ENCODE measurements at places on chromosomes 3 and 15.

DNA sequence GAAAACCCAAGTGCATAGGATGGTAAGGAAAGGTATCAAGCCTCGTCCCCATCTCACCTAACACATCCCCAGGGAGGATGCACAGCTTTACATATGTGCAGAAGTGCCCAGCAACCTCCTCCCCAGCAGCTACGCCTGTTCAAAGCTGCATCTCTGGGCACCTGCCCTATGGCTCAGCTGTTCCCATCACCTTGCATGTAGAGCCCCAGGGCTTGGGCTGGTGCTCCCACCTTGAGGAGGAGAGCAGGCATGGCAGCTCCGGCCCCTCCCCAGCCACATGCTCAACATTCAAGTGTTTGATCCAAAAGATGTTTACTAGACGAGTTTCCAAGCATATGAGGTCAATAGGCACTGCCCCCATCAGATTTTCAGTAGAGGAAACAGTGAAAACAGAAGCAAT, 173.5 kb downstream of the ATP10A start:
- DNase-seq, result no peak

- DNase-seq, result no peak
Measured at GRCh38 chr15:86916671-86917360, 837.1 kb downstream of the AGBL1 start.

DNA sequence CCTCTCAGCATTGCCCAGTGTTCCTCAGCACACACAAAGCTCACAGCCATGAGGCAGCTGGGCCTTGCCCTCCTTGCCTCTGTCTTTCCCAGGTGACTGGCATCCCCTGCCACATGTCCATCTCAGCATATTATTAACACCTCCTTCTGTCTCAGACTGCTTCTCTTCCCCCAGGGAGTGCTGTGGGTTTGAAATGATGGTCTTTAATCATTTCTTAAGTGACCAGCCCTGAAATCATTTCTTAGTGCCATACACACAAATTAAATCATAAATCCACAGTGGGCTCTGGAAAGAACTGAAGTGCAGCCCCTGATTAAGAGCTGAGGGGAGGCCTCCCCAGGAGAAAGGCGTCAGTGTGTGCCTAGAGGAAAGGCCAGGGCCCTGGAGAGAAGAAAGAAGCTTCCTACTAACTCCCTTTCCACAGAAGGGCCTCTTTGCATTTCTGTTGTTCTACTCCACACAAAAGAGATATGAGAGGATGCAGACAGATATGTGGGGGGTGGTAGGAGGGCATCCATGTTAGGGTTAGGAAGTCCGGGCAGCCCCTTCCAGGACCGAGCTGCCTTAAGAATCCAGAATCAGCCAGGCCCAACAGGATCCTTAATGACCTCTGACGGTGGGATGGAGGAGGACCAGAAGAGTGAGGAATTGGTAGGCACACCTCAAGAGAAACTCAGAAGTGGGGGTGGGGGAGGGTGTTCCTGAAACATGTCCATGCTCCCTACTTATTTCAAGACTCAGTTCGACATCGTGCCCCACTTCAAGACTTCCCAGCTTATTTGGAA, 290.8 kb downstream of the EPHB1 start:
- no peak for DNase-seq

DNA sequence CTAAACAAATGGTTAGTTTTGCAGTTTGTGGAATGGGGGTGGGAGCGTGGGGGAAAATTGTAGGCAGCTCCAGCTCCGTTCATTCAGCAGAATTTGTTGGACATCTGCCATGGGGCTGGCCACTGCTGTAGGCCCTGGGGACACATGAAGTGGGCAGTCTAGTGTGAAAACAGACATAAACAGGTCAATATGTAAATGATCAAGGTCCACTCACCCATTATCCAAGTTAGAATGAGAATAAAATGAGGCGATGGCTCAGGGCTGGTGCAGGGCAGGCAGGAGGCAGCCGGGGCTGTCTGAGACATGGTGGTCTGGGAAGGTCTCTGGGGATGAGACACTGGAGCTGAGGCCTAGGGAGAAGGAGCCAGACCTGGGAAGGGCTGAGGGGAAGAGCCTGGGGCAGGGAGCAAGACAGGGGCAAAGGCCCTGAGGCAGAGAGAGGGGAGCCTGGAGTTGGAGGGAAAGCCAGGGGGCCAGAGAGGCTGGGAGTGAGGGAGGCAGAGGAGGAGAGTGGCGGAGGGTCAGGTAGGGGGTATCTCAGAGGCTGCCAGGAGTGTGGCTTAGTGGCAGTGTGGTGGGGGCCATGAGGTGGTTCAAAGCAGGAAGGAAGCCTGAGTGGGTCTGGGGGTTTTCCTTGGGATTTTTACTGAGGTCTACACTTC, 6.2 kb upstream of the SLC6A6 start:
- no peak for DNase-seq

DNA sequence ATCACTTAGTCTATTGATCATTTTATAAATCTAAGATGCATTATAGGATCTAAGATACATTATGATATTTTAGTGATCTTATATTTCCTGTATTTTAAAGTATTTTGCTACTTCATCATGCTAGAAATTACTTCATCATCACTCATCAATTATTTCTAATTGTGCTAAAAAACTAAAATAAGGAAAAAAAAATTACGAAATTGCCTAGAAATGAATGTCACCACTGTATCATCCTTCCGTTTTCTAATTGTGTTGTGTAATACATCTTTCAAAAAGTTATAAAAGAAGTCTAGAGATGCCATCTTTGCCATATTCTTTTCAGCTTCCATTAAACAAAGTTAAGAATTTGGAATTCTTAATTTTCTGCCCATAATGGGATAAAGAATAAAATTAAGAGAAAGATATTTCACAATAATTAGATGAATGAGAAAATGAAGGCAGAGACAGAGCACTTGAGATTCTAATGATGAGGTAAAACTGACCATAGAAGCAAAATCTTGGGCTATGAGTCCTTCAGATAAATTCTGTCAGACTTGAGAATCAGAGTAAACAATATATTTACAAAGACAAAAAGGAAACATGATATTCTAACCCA, 48.8 kb downstream of the ALDH1A2 start:
- no peak for DNase-seq

- DNase-seq, result no peak
Measured at GRCh38 chr3:182596676-182597410, 196.5 kb upstream of the ATP11B start.

DNA sequence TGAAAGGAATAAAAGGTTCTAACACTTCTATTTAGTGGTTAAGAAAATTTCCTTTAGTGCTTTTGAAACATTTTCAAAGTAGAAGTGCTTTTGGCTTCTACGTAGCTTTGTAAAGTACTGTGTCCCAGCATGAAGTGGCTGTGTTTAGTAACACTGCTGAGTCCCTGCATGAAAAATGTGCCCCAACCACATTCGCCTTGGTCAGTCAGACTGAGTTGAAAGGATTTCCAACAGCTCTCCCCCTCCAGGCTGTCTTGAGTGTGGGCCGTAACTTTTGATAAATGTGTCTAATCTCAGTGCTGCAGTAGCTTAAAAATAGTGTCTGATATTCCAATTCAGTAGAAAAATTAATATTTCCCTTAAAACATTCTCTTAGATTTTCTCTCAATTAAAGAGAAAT, 115.0 kb downstream of the NR1D2 start:
- no peak for DNase-seq

- no peak for DNase-seq
Measured at GRCh38 chr15:78130466-78131294, 565 bp downstream of the CIB2 start.

DNA sequence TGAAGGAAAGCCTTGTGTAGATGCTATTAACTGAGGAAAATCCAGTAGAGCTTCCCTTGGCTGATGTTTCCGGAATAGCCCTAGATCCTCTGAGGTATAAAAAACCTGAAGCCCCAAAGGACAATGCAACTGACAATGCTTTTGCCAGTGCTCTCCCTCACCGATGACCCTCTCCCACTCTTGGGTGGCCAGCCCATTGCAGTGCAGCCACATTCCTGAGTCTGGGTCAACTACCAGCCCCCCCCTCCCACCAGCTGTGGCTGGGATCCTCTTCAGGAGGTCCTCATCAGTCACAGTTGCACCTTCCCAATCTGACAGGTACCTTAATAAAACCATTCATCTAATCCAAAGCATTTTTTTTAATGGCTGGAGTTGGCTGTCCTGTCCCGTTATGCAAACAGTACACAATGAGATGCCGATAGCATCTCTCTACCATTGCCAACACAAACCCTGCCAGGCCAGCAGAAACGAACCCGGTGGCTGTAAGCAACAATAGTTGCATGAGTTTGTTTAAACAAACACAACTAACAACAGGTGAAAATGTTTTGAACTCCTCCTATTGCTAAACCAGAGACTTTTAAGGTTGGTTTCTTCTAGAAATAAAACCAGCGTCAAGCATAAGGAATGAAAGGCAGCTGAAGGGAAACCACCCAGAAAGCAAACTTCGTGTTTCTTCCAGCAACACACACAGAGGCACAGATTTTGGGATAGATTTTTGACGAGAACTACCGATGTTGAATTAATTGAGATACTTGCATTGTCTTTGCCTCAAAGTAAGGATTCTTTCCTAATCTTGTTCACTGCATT, 128.3 kb upstream of the ARHGEF3 start:
- DNase-seq, result no peak

DNA sequence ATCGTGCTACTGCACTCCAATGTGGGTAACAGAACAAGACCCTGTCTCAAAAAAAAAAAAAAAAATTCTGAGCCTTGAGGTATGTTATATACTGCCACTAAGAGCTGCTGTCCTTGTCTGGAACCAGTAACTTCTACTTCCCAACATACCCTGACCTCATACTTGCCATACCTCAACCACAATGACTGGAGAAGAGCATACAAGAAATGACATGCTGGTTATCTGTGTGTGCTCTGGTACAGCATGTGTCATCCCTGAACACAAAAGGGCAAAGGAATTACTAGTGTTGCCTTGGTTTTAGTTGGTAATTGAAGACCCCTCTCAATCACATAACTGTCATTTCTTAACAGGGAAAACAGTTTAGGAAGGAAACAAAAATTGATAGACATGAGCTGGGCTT, 54.5 kb downstream of the MRPS25 start:
- no peak for DNase-seq

DNA sequence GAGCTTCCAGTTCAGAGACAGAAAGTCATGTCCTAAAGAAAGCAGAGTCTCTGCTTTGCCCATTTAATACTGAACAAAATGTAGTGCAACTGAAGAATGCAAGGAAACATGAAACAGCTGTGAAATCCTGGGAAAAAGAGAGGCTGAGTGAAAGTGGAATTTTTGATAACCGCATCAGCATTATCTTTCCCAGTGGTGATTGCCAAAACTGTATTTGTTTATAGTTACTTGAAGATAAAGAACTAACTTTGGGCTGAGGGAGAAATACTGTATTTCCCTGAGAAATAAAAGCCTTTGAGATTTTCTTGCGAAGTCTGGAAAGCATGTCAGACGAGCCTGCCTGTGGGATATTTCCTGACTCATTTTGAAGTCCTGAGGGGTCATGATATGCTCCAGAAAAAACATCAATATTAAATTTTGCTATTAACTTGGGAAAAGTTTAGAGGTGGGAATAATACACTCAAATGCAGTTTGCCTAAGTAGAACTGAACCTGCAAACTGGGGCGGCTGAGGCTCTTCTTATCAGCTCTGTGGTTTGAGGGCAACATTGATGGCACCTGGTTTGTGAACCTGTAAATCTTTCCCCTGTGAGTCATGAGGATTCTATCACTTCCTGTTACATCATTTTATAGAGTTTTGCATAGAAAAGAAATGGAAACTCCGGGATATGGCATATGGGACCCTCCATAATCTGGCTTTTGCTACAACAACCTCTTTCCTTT, 855.3 kb downstream of the MCTP2 start:
- no peak for DNase-seq

DNA sequence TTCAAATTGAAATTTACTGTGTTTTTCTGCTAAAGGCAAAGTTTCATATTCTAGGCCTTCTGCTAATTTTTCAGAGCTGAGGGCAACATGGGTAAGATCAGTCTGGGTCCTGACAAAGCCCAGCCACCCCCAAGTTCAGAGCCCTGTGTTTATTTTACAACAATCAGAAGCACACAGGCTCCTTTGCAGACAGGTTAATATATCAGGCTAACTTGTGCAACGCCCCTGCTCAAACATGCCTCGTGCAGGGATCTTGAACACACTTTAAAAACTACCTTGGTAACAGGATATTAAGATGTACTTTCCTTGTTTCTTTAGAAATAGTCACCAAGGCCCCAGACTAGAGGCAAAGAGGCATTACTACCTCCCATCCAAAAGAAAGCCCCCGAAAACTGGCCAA, 64.0 kb downstream of the POLR2M start:
- no peak for DNase-seq

- no peak for DNase-seq
Measured at GRCh38 chr3:114857299-114857701, 289.8 kb downstream of the ZBTB20 start.

- DNase-seq, result no peak
Measured at GRCh38 chr3:114439284-114439683, 145.5 kb downstream of the TIGIT start.

- no peak for DNase-seq
Measured at GRCh38 chr3:133910422-133910821, 14.7 kb upstream of the RAB6B start.

- no peak for DNase-seq
Measured at GRCh38 chr3:16885593-16886302, 993 bp downstream of the PLCL2 start.

- no peak for DNase-seq
Measured at GRCh38 chr3:72663429-72663828, 184.8 kb downstream of the SHQ1 start.

GRCh38 chr3:197007953-197008352, 21.7 kb downstream of the MELTF start:
- no peak for DNase-seq

DNA sequence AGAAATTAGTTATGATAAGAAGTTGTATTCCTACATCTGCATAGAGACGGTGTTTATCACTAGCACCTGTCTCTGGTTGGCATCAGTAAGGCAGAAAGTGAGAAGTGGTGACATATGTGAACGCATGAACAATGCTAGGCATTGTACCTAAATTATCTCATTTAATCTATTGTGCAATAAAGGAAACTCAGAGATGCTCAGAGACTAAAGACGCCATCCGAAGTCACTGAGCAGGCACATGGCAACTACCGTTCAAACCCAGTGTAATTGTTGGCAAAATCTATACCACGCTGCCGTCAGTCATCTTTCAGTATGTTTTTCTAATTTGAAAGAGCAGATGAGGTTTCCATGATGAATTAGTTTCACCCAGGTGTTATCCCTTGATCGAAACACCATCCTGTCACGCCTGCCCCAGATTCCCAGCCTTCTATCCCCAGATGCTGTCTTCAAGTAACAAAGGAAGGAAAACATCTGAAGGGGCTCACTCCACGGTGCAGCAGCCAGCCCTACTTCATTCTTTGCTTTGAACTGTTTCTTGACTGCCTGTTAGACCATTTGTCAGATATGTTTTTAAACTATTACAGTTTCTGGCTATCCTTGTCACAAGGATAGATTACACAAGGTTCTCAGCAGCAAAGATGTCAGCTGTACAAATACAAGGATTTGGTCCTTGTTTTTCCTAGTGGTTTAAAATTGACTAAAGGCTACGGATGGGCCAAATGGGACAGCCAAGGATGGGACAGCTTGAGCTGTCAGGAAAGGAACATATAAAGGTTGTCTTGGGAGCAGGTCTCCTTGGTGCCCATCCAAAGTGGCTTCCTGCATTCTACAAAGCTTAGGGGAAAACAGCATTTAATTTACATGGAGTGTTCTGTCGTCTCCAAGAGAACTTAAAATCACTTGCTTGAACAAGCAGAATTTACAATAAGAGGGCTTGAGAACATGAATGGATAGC, 99.1 kb downstream of the TMEM108 start:
- DNase-seq, result no peak

GRCh38 chr3:28856796-28857195, 424.1 kb upstream of the RBMS3 start:
- DNase-seq, result no peak

All from stimulated activated CD8-positive, alpha-beta memory T cell treated with anti-CD3 and anti-CD28 coated beads, Interleukin-4, amount 100 ng/mL, for 1 hour (primary cell).